Right atrium auricular region (tissue), 2 donors: ENCODE measurements at places on chromosomes 7 and 10. TPM values are rescaled to one million over a fixed set of nuclear protein-coding genes. Genes with fewer than 3 reads are reported as not detected.

- no peak for DNase-seq
These were observed 52.0 kb upstream of the GRB10 start for GRCh38 chr7:50834679-50835078.

GRCh38 chr10:48266528-48266927 is 8.0 kb downstream of the FRMPD2 start:
- no peak for DNase-seq

GRCh38 chr10:16437540-16437894 is 707 bp downstream of the PTER start:
- DNase-seq, result no peak

- no peak for DNase-seq
These were observed 177.1 kb downstream of the FRMD4A start for GRCh38 chr10:14153570-14154055.

FANK1 gene
- total RNA-seq, result 0.67 TPM

CAV1 gene
- 396 TPM for total RNA-seq

ANKMY2 gene
- 20.8 TPM for total RNA-seq

SSC4D gene
- 0.35 TPM for total RNA-seq
